PC-3 (cell line): ENCODE measurements at places on chromosomes 3 and 15.
A peak's percentile ranks its signal among the peaks of the same experiment; 100 is the strongest.

DNA sequence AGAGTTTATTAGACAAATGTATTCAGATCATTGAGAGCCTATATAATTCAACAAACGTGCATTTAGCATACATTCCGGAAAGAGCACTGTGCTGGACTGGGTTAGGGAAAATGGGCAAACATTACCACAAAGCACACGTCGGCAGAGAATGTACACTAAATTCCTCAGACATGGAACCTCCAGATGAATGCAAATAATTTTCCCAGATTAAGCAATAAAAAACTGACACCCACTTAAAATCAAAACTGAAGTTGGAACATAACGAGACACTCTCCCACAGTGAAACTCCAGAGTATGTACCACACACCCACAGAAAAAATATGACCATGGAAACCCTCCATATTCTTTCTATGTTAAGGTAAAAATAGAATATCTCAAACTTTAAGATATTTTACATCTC lies 4.8 kb downstream of the SECISBP2L start:
- no peak overlapping the region for H3K27ac ChIP-seq
- H3K36me3 ChIP-seq, result no peaks in the 10 kb centered on the region
- DNase-seq, result no peak
- H3K4me1 ChIP-seq, result peaks cover 34% of the 10 kb centered on the region
- no peak overlapping the region for H3K4me3 ChIP-seq

- H3K27me3 ChIP-seq, result 0 out of 2 replicates have a peak, but pooled peaks cover 7% of the 10 kb centered on the region
- peak; percentile 52 for DNase-seq
- no peaks in the 10 kb centered on the region for H3K36me3 ChIP-seq
- peak overlapping the region; percentile 7 for H3K27ac ChIP-seq
- H3K4me1 ChIP-seq, result peaks cover 19% of the 10 kb centered on the region
Measured at GRCh38 chr3:122893754-122894668, 99.1 kb downstream of the SLC49A4 start.

GRCh38 chr3:182920515-182921084 lies 59.7 kb downstream of the DCUN1D1 start:
- no peaks in the 10 kb centered on the region for H3K36me3 ChIP-seq
- H3K4me3 ChIP-seq, result no peak overlapping the region
- H3K4me1 ChIP-seq, result no peaks in the 10 kb centered on the region
- H3K27ac ChIP-seq, result no peak overlapping the region
- DNase-seq, result peak; percentile 12
- no peaks in the 10 kb centered on the region for H3K27me3 ChIP-seq

GRCh38 chr3:146071632-146072031 lies 89.4 kb downstream of the PLOD2 start:
- H3K27ac ChIP-seq, result no peak overlapping the region
- H3K36me3 ChIP-seq, result peaks cover 38% of the 10 kb centered on the region
- H3K4me3 ChIP-seq, result no peak overlapping the region

- no peak overlapping the region for H3K4me3 ChIP-seq
- H3K4me1 ChIP-seq, result no peaks in the 10 kb centered on the region
- no peaks in the 10 kb centered on the region for H3K27me3 ChIP-seq
Measured at GRCh38 chr15:55239440-55240124, 42.8 kb upstream of the RSL24D1 start.

- no peaks in the 10 kb centered on the region for H3K27me3 ChIP-seq
- H3K4me1 ChIP-seq, result no peaks in the 10 kb centered on the region
- no peak for DNase-seq
- no peak overlapping the region for H3K27ac ChIP-seq
Measured at GRCh38 chr3:160174621-160175020, 50.6 kb upstream of the C3orf80 start.

DNA sequence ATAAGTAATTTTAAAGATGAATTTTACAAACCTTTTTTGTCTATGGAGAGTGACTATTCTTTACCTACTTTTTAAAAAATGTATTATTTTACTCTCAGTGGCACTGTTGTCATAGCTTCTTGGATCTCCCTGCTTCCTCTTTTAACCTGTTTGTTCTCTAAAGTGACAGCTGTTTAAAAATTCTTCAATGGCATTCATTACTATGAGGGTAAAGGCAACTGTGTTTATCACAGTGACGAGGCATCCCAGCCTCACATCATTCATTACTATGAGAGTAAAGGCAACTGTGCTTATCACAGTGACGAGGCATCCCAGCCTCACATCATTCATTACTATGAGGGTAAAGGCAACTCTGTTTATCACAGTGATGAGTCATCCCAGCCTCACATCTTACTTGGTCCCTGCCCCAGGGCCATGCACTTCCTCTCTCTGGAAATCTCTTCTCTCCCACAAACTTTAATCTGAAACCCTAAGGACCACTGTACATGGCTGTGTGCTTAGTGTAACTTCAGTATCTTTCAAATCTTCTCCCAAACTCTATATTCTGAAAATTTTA lies 101.7 kb upstream of the ZNF717 start:
- H3K4me1 ChIP-seq, result no peaks in the 10 kb centered on the region
- H3K27ac ChIP-seq, result no peak overlapping the region
- H3K36me3 ChIP-seq, result no peaks in the 10 kb centered on the region
- H3K27me3 ChIP-seq, result no peaks in the 10 kb centered on the region
- no peak overlapping the region for H3K4me3 ChIP-seq

DNA sequence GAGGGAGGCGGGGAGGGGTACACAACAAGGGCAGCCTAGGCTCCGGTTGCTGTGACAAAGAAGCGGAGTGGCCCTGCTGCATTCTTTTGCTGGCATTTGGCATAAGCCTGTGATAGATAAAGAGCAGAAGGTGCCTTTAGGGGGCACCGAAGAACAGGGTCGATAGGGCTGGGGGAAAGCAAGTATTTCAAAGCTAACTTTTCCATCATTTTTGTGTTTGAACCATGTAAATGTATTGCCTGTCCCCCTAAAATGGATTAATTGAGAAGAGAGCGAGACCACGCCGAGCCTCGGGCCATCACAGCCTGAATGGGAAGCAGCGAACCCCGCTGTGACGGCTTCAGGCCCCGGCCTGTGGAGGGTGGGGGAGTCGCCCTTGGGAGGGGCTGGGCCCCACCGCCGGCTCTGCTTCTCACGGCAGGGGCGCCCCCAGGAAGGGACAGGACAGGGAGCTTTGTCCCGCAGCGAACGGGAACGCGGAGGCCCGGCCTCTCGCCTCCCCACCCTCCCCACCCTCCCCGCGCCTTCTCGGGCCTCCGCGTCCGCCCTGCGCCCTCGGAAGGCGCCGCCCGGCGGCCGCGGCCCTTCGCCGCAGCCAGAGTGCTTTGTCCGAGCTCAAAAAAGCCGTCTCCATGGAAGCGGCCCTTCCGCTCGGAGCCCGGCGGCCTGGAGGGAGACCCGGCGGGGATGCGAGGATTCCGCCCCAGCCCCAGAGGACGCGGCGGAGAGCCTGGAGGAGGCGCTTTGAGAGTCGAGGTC lies 32.4 kb upstream of the ALDH1L1 start:
- H3K4me3 ChIP-seq, result peak overlapping the region; percentile 64
- peaks cover 28% of the 10 kb centered on the region for H3K4me1 ChIP-seq
- H3K27ac ChIP-seq, result no peak overlapping the region

GRCh38 chr15:91223863-91224262 lies 123.8 kb downstream of the SV2B start:
- H3K4me1 ChIP-seq, result no peaks in the 10 kb centered on the region
- peaks cover 33% of the 10 kb centered on the region for H3K27me3 ChIP-seq
- no peaks in the 10 kb centered on the region for H3K36me3 ChIP-seq

DNA sequence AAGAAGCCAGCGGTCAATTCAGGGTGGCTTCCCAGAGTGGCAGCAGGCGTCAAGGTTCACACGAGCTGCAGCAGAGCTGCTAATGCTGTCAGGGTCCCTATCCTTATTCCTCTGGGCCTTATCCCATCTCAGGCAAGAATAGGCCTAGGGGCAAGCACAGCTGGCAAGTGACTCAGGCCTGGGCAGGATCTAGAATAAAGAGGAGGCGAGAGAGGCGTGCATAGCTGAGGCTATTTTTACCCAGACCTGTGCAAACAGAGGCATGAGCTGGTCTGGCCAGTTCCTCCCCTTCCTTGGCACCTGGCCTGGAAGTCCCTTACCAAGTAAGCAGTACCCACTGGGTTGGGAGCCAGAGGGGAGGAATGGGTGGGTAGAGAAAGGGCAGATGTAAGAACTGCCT lies 12.2 kb upstream of the VIPR1 start:
- H3K27ac ChIP-seq, result peak overlapping the region; percentile 67
- H3K4me1 ChIP-seq, result peaks cover 24% of the 10 kb centered on the region
- no peaks in the 10 kb centered on the region for H3K27me3 ChIP-seq

GRCh38 chr3:43879166-43879565 lies 188.4 kb downstream of the ABHD5 start:
- no peaks in the 10 kb centered on the region for H3K36me3 ChIP-seq
- H3K27ac ChIP-seq, result no peak overlapping the region
- peak; percentile 66 for DNase-seq
- peaks cover 20% of the 10 kb centered on the region for H3K4me1 ChIP-seq

GRCh38 chr3:72298201-72299152 lies 513.5 kb upstream of the PROK2 start:
- no peak overlapping the region for H3K27ac ChIP-seq
- DNase-seq, result no peak
- H3K36me3 ChIP-seq, result no peaks in the 10 kb centered on the region
- peaks cover 6% of the 10 kb centered on the region; the same call in 1 of the 2 replicates for H3K27me3 ChIP-seq

DNA sequence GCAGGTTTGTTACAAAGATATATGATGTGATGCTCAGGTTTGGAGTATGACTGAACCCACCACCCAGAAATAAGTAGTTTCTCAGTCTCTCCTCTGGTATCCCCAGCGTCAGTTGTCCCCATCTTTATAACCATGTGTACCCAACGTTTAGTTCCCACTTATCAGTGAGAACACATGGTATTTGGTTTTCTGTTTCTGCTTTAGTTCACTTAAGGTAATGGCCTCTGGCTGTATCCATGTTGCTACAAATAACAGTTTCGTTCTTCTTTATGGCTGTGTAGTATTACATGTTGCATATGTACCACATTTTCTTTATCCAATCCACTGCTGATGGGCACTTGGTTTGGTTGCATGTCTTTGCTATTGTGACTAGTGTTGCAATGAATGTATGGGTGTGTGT lies 132.3 kb downstream of the LMLN start:
- no peaks in the 10 kb centered on the region for H3K36me3 ChIP-seq
- no peak overlapping the region for H3K4me3 ChIP-seq
- no peaks in the 10 kb centered on the region for H3K4me1 ChIP-seq
- peaks cover 77% of the 10 kb centered on the region for H3K27me3 ChIP-seq
- no peak overlapping the region for H3K27ac ChIP-seq

DNA sequence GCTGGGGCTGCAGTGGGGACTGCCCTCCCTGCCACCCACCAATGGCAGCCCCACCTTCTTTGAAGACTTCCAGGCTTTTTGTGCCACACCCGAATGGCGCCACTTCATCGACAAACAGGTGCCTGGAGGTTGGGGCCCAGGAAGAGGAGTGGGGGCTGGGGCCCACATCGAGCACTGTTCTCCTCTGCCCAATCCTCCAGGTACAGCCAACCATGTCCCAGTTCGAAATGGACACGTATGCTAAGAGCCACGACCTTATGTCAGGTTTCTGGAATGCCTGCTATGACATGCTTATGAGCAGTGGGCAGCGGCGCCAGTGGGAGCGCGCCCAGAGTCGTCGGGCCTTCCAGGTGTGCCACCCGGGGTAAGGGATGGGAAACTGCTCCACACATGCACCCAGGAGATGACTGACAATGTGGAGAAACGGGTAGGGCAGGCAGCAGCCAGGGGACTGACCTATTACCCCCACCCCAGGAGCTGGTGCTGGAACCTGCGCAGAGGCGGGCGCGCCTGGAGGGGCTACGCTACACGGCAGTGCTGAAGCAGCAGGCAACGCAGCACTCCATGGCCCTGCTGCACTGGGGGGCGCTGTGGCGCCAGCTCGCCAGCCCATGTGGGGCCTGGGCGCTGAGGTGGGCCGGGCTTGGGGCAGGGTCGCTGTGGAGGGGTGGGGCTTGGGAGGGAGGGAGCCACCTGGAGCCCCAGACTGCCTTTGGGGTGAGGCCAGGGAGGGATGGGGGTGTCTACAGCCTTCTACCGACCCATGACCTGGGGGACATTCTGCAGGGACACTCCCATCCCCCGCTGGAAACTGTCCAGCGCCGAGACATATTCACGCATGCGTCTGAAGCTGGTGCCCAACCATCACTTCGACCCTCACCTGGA lies 22.9 kb downstream of the NBEAL2 start:
- H3K4me1 ChIP-seq, result peaks cover 9% of the 10 kb centered on the region
- no peak for DNase-seq
- peaks cover 14% of the 10 kb centered on the region; the same call in 1 of the 2 replicates for H3K36me3 ChIP-seq
- H3K4me3 ChIP-seq, result no peak overlapping the region
- H3K27ac ChIP-seq, result no peak overlapping the region

GRCh38 chr3:111758642-111759041 lies 100.4 kb upstream of the PHLDB2 start:
- no peaks in the 10 kb centered on the region for H3K36me3 ChIP-seq
- peaks cover 31% of the 10 kb centered on the region for H3K4me1 ChIP-seq
- H3K27ac ChIP-seq, result no peak overlapping the region
- no peaks in the 10 kb centered on the region for H3K27me3 ChIP-seq
